ENCODE measurements at places on chromosomes 12 and 14.

- DNase-seq: no peak
Observed at GRCh38 chr12:128056136-128056801, 210.7 kb upstream of the TMEM132C start.

GRCh38 chr14:91171291-91171690 lies 57.4 kb downstream of the DGLUCY start:
- no peak for DNase-seq

- no peak for DNase-seq
Observed at GRCh38 chr12:70319605-70320004, 46.5 kb upstream of the KCNMB4 start.

- DNase-seq: no peak
Observed at GRCh38 chr14:72810201-72810600, 83.7 kb downstream of the DPF3 start.

- DNase-seq: peak; percentile 32
Observed at GRCh38 chr14:101501341-101501740, 60.0 kb upstream of the DIO3 start.

GRCh38 chr12:116101991-116102390 lies 175.5 kb downstream of the MED13L start:
- no peak for DNase-seq

- DNase-seq: no peak
Observed at GRCh38 chr12:71782017-71782416, 27.4 kb downstream of the RAB21 start.

- no peak for DNase-seq
Observed at GRCh38 chr12:69556383-69556782, 28.9 kb upstream of the CCT2 start.

DNA sequence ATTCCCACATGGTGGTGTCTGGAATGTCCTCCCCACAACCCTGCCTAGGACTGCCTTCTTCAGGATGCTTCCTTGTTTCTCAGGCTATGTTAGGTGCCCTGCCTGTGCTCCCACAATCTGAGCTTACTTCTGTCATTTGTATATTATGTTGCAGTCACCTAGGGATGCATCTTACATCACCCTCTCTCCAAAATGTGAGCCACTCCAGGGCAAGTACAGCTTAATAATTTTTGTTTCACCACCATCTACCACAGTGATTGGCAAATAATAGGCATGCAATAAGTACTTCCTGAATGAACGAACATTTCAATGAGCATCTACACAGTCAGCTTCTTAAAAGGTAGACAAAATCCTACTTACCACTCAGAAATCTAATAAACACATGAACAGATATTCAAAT lies 37.6 kb downstream of the ZFYVE26 start:
- DNase-seq: no peak

DNA sequence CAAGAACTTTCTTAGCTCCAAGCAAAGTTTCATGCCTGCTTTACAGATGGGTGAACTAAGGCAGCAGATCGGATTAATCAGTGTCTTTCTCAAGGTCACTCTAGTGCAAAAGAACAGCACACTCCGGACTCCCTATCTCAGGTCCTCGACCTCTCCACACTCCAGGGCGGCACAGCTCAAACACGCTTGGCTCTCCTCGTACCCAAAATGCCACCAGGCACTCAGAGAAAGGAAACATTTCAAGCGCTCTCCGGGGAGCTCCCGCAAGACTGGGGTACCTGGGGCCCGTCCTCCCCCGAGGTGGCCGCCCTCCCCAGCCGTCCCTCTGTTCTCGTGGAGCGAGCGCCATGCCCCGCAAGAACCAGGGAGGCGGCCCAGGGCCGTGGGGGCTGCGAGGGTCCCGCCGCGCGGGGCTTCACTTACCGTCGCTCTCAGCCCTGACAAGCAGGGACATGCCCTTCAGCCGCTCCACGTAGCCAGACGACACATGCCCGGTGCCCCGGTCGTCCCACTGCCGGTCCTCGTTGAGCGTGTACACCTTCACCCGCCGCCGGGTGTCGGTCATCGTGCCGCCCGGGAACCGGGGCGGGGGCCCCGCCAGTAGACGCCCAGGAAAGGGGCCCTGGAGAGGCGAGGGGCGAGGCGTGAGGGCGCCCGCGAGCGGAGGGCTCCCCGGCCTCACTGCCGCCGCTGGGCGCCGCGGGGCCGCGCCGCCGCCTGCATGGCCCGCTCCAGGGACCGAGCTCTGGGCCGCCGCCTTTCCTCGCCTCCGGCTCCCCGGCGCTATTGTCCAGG lies 830 bp downstream of the PPP4R3A start:
- DNase-seq: peak; percentile 63

GRCh38 chr12:13801543-13801942 lies 179.9 kb downstream of the GRIN2B start:
- DNase-seq: no peak

GRCh38 chr12:112294793-112295192 lies 87.4 kb downstream of the HECTD4 start:
- no peak for DNase-seq

DNA sequence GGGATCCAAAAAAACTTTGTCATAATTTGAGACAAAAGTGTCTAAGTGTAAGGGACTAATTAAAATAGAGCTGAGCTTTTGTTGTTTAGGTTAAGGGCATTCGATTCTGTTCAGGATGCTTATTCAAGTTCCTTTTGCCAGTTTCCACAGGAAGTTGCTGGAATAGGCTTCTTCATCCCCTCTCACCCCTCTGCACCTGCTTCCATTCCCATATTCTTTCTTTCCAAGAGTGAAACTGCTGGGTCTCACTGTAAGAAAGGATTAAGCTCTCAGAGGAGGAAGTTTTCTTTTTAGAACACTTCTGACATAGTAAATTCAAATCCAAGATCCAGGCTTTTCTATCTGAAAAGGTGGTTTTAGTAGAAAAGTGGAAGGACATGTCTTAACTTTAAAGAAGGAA lies 61.4 kb downstream of the POLR3B start:
- DNase-seq: no peak

DNA sequence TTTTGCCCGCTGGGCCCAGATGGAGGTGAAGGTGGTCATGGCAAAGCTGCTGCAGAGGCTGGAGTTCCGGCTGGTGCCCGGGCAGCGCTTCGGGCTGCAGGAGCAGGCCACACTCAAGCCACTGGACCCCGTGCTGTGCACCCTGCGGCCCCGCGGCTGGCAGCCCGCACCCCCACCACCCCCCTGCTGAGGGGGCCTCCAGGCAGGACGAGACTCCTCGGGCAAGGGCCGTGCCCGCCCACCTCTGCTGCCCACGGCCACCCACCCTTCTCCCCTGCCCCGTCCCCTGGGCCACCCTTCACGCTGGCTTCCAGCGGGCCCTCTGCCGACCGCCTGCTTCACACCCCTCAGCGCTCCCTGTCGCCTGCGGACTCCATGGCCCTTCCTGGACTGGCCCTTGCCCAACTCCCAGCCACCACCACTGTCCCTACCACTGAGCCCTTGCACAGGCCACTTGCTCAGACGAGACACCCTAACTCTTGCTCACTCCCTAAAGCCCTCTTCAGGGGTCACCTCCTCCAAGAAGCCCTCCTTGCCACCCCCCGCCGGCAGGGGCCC lies 42.5 kb downstream of the CYP46A1 start:
- no peak for DNase-seq

- no peak for DNase-seq
Observed at GRCh38 chr12:55739025-55739378, 3.9 kb upstream of the GDF11 start.

DNA sequence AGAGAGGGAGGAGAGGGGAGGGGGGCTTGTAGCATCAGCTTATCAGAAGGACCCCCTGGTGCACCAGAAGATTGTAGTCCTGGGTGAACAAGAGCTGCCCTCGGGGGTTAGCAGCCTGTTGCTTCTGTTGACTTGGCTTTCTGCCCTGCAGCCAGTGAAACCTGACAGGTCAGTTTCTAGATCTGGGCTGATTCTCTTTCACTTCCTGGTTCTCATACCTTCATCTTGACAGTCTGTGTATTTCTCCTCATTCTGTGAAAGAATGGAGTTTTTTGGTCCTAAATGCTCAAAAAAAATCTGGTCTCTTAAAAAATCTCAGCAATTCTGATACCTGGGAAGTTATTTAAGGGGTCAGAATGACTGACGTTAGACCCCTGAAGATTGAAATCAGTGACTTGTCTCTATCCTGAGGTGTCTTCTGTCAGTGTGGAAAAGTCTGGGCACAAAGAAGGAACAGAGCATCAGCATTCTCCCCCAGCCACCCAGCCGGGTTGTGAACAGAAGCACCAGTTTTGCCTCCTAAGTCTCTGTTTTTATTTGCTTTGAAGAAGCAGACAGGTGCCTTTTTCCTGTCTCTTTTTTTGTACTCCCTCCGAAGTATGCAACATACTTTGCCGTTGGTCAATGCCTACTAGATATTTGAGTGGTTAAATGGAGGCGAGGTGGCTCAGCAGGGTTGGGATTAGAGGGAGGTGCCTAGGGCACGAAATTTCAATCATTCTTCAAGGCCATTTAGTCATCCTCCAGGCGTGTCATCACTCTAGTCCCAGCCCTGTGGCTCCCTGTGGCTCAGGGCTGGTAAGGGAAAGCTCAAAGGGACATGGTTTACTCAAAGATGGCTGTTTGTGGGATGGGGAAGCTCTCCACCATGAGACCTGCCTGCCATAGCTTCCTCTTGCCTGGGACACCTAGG lies 24.0 kb downstream of the TTC9 start:
- DNase-seq: no peak

All from right forelimb (tissue), 1 donor.